ENCODE measurements at places on chromosomes 1 and 21.

DNA sequence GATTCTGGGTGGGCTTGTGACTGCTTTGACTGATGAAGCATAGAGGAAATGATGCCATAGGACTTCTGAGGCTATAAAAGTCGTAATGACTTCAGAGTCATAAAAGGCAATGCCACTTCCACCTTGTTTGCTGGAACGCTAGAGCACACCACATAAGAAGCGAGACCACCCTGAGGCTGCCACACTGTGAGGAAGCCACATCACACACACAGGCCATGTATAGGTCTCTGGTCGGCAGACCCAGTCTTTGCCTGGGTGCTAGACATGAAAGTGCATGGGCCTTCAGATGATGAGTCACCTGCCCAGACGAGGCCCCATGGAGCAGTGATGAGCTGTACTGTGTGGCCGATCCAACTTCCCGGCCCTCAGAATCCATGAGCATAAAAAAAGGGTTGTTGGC is 14.2 kb upstream of the KANK4 start:
- no peak for DNase-seq

DNA sequence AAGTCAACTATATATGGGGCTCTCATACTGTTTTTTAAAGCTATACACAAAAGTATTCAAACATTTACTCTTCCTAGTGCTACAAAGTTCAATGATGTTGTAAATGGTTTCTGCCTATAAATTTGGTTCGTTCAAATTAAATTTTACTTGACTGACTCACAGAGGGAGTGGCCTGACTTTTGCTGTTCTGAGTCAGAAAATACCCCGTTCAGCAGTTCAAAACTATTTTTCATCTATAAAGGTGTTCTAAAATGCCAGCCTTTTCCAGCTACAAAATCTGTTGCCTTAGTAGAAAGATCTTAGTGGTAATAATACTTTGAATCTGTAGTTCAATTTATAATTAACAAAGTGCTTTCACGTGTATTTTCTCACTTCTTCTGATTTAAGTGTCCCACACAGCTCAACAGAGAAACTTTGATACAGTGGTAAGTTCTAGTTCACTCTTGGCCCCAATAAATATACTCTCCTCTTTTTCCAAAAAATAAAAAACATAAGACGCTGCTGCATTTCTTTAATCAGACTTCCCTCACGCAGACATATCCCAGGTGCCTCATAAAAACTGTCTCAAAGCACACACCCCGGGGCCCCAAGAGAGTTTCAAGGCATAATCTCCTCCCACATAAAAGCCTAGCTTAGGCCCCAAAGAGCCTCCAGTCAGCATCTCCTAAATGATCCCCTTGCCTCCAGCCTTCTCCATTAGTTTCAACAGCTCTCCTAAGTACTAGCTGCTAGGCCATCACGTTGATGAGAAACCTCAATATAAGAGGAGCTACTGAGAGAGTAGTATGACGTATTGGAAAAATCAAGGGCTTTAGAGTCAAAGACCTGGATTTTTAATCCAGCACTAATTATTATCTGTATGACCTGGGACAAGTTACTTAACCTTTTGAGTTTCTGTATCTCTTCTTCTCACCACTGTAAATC is 3.2 kb downstream of the PTP4A2 start:
- no peak for DNase-seq

- peak; percentile 25 for DNase-seq
Measured at GRCh38 chr1:233962878-233963277, 58.4 kb downstream of the SLC35F3 start.

GRCh38 chr21:44681861-44682579 is at the start of gene KRTAP12-1:
TSS of gene KRTAP12-1 (minus strand) at chr21:44682163. CDS start at chr21:44682123, 40 bp downstream.
- no peak for DNase-seq

GRCh38 chr1:115173151-115173550 is 83.8 kb upstream of the TSPAN2 start:
- DNase-seq: no peak

DNA sequence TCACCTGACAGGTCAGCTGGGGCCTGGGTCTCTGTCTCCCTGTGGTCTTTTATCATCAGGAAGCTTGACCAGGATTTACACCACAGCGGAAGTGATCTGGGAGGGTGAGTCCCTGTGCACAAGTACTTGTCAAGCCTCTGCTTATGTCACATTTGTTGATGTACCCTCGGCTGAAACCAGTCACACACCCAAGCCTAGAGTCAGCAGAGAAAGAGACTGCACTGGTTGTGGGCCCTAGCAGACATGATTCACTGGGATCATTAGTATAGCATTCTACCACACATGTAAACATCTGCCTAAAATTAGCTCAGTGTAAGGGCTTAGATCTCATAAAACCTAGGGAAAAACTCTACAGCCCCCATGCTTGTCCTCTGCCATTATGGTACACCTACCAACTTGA is 79.3 kb upstream of the LAMC2 start:
- no peak for DNase-seq
